ENCODE measurements at places on chromosomes 12 and 14.

GRCh38 chr14:93892923-93893558 is 34.1 kb upstream of the FAM181A start:
- peaks cover 17% of the 10 kb centered on the region for H3K4me1 ChIP-seq
- no peaks in the 10 kb centered on the region for H3K27me3 ChIP-seq
- no peak overlapping the region for H3K4me3 ChIP-seq
- no peaks in the 10 kb centered on the region for H3K36me3 ChIP-seq
- no peak overlapping the region for H3K27ac ChIP-seq
- DNase-seq = peak; percentile 34

- DNase-seq = no peak
- peak overlapping the region; percentile 99 for H3K27ac ChIP-seq
- H3K4me3 ChIP-seq = peak overlapping the region; percentile 92
- H3K36me3 ChIP-seq = peaks cover 24% of the 10 kb centered on the region
- H3K27me3 ChIP-seq = no peaks in the 10 kb centered on the region
- peaks cover 18% of the 10 kb centered on the region for H3K4me1 ChIP-seq
Observed at GRCh38 chr14:58638231-58639197, 752 bp downstream of the DACT1 start.

GRCh38 chr14:93112891-93113677 is 2.6 kb downstream of the ITPK1 start:
- H3K27me3 ChIP-seq = no peaks in the 10 kb centered on the region
- H3K4me1 ChIP-seq = peaks cover 15% of the 10 kb centered on the region
- DNase-seq = peak; percentile 61
- peak overlapping the region; percentile 93 for H3K4me3 ChIP-seq
- H3K36me3 ChIP-seq = no peaks in the 10 kb centered on the region

DNA sequence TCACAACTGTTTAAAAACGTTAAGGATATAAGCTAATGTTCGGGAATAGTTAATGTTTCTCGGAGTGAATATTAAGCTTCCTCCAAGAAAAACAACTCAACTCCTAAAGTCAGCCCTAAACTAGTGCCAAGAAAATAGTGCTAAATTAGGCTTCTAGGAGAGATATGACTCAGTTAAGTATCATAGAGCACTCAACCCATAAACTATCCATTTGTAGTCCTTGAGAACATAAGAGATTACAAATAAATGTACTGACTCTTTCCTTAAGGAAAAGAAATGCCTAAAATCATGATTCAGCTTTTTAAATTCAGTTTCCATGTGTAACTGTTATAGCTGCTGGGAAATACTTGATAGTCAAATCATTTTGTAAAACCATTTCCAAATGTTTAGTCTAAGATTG is 117.1 kb downstream of the HMGA2 start:
- no peak for DNase-seq
- H3K27ac ChIP-seq = no peak overlapping the region
- H3K27me3 ChIP-seq = no peaks in the 10 kb centered on the region
- H3K4me3 ChIP-seq = peak overlapping the region; percentile 12

DNA sequence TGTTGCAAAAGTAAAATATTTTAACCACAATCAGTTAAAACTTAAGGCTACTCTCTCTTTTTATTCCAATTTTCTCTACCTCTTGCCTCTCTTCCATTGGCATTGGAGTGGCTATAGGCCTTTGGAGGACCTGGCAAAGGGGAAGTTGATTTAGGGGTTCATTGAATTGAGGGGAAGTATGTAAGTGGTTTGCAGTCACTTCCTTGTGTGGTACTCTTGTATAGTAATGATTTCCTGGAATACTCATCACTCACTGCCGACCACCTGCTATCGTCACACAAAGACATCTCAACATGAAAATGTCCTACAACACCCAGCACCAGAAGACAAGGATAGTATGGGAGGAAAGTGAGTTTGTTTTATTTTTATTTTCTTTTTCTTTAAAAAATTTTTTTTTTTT is 45.7 kb upstream of the CPM start:
- H3K4me3 ChIP-seq = no peak overlapping the region
- no peaks in the 10 kb centered on the region for H3K36me3 ChIP-seq
- no peak overlapping the region for H3K27ac ChIP-seq
- no peaks in the 10 kb centered on the region for H3K27me3 ChIP-seq
- DNase-seq = no peak

DNA sequence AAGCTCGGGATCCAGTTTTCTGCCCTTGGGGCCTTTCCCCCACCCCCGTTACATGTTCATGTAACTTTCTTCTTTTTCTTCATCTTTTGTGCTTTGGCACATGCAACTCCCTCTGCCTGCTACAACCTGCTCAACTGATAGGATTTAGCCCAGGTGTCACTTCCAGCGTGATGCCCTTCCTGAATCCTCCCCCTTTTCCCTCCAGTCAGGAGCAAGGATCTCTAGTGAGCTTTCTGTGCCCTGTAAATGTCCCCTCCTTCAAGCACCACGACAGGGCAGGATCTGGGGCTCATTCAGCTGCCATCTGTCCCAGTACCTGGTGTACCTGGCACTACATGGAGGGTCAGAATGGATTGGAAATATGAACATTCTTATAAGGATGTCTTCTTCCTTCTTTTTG is 15.3 kb downstream of the PELI2 start:
- no peak overlapping the region for H3K27ac ChIP-seq
- no peaks in the 10 kb centered on the region for H3K27me3 ChIP-seq
- H3K4me3 ChIP-seq = no peak overlapping the region
- H3K36me3 ChIP-seq = no peaks in the 10 kb centered on the region
- peaks cover 43% of the 10 kb centered on the region for H3K4me1 ChIP-seq

Data from thoracic aorta (tissue), 2 donors.